ENCODE measurements at places on chromosomes 1 and 21. TPM values are rescaled to one million over a fixed set of nuclear protein-coding genes. Genes with fewer than 3 reads are reported as not detected.
A peak's percentile ranks its signal among the peaks of the same experiment; 100 is the strongest.

GALE gene
- 30.9 TPM for polyA plus RNA-seq

WDR26 gene
- 73.3 TPM for polyA plus RNA-seq

XKR8 gene
- 8.7 TPM for polyA plus RNA-seq

ZSCAN20 gene
- polyA plus RNA-seq: 3.1 TPM

HRNR gene
- polyA plus RNA-seq: 0.59 TPM

RGS1 gene
- polyA plus RNA-seq: 13.1 TPM

MCOLN2 gene
- 0.36 TPM for polyA plus RNA-seq

HMCN1 gene
- 10.6 TPM for polyA plus RNA-seq

- no peak for DNase-seq
Observed at GRCh38 chr1:20574686-20575540, 14.0 kb upstream of the CDA start.

GRCh38 chr1:1075148-1075935, 1.2 kb upstream of the RNF223 start:
- no peak for DNase-seq

DNA sequence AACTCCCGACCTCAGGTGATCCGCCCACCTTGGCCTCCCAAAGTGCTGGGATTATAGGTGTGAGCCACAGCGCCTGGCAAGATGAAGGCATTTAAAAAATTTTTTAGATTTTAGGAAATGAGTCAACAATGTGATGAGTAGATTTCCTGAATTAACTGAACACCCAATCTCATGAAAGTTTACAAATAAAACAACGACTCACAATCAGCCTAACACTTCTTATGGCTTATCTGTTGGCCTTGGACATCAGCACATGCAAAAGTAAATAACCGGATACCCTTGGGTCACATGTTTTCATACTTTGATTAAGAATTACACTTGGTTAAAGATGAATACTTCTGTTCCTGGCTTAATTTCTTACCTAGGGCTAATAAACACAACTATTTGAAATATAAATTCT, 3.0 kb downstream of the GNG12 start:
- DNase-seq: no peak

- DNase-seq: no peak
Observed at GRCh38 chr1:52769346-52770033, 43.2 kb downstream of the ZYG11B start.

DNA sequence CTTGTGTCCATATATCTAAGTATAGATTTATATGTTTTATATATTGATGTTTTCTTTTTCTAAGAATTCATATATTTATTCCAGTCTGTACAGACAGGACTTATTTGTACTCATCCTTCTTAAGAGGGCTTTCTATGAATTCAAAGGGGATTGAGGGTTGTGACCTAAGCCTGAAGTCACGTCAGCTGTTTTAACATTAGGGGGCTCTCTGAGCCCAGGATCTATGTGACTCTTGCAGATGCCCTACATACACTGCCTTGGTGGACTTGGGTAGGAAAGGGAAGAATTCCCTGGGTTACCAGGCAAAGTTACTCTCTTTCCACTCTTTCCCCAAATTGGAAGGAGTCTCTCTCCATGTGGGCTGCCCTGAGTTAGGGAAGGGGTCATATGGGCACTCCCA, 283.8 kb upstream of the DAB1 start:
- no peak for DNase-seq

DNA sequence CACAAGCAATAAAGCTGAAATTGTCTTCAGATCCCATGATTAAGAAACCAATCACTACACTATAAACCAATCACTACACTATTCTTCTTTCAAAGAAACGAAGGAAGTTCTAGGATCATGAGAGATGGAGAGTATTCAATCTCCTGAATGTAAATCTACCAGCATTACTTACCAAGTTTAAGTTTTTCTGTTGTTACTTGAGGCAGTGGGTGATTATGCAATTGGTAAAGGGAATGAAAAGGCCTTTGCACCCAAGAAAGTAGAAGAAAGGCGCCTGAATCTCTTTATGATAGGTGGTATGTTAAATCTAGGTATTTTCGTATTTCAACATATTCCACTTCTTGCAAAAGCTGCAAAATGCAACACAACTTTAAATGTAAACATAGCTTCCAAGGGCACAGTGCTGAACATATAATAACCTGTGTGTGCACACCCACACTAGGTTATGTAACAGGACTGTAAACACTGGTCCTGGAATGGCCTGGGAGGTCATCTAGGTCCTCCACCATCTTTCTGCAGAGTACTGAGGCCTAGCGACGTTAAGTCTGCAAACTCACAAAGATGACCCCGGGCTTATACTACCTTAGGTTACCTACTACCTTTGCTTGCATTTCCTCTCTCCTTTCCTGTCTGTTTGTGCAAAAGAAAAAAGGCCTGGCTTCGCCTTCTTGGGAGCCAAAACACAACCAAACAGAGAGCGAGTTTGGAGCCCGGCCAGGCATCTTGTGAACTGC, 1.1 kb upstream of the UAP1 start:
- peak; percentile 2 for DNase-seq

- no peak for DNase-seq
Observed at GRCh38 chr1:228341814-228342626, 64.6 kb downstream of the TRIM11 start.

DNA sequence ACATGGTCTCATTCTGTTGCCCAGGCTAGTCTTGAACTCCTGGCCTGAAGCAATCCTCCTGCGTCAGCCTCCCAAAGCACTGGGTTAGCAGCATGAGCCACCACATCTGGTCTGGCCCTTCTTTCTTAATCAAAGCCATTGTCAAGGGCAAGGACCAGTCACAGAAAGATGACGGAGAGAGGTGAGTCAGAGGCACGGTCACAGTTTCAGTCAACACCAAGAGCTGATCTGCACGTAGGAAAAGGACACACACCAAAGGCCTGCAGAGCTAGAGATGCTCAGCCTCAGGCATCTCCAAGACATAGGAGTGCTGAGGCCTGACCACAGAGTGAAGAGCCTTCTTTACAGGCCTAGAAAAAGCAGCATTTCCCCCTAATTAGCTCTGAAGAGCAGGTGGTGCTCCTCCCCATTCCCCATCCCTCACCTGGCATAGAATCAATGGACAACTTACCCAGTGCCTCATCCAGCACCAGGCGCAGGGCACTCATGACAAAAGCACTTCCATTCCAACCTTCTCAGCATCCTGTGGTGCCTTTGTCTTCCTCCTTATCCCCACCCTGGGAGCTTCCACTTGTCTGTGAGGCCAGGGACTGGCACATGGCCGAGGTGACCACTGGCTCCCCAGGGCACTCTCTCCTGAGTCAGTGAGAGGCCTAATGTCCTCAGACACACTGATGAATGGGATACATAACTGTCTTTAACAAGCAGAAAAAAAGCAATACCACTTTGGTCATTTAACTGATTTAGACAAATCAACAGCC, 139.8 kb downstream of the AJAP1 start:
- DNase-seq: peak; percentile 81

- no peak for DNase-seq
Observed at GRCh38 chr1:44273560-44274350, 60.5 kb downstream of the DMAP1 start.

DNA sequence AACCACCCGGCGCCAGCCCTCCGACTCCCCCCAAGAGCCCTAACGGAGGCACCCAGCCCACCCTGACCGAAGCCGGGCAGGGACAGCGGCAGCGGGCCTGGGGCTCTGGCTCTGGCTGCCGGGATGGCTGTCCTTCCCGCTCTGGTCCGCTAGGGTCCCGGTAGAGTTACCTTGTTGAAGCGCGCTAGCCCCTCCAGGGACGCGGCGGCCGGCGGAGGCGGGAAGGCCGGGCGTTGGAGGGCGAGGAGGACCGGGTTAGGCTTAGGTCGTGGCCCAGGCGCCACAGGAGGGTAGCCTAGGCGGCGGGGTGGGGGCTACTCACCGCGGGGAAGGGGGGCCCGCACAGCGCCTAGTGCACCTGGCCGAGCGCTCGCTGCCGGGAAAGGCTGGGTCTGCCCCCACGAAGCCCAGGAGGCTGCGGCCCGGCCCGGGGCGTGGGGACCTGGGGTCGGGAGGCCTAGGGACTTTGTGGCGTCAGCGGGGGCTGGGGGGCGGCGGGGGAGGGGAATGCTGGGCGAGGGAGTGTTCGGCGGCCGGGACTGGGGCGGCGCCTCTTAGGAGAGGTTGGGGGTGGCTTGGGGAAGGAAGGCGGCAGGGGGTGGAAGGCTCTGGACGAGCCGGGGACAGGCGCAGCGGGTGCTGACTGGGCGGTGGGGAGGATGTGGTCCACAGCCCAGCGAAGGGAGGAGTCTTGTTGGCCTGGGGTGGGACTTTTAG, at the start of gene TRIM17:
Gene TRIM17, minus strand, starts transcription at position 645 of the 717 bp plus-strand sequence. CDS start 1,789 bp downstream, outside the sequence.
- DNase-seq: no peak

DNA sequence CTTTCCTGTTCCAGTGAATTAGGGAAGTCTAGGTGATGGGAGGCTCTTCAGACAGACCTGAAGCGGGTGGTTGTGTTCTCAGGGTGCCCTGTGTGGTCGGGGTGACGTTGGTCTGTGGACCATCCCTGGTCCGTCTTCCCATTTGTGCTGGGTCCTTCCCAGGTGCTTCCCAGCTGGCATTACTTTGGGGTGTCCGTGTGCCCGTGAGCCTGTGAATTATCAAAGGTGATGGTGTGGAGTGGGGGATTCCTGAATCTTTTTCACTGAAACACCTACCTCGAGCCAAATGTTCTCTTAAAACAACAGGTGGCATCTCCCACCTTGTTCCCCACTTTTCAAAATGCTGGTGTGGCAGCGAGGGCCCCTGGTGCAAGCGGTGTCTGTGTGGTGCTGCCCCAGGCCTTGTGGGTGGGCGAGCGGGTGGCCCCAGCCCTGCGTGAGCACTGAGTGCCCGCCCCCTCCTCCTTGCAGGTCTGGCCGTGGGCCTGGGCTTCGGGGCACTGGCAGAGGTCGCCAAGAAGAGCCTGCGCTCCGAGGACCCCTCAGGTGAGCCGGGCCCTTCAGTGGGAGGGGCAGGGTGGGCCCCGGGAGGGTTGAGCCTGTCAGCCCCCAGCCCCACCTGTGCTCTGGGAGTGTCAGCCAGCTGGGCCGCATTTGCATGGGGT, 37.0 kb downstream of the COQ8A start:
- no peak for DNase-seq

GRCh38 chr1:109270623-109271317, 12.2 kb downstream of the PSRC1 start:
- no peak for DNase-seq

- DNase-seq: no peak
Observed at GRCh38 chr1:195462646-195463045, 1145.6 kb downstream of the KCNT2 start.

DNA sequence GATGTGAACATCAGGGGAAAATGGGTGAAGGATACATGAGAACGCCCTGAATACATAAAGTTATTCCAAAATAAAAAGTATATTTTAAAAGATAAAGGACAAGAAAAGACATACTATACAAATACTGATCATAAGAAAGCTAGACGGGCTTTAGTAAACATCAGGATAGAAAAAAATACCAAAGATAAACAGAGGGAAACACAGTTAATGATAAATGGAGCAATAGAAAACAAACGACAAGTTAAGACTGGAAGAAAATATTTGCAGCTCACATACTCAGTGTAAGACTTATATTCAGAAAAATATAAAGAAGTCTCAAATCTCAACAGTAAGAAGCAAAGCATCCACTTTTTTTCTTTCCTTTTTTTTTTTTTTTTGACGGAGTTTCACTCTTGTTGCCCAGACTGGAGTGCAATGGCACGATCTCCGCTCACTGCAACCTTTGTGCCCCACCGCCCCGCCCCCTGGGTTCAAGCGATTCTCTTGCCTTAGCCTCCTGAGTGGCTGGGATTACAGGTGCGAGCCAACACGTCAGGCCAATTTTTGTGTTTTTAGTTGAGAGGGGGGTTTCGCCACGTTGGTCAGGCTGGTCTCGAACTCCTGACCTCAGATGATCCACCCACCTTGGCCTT, 94.8 kb downstream of the OMA1 start:
- no peak for DNase-seq

DNA sequence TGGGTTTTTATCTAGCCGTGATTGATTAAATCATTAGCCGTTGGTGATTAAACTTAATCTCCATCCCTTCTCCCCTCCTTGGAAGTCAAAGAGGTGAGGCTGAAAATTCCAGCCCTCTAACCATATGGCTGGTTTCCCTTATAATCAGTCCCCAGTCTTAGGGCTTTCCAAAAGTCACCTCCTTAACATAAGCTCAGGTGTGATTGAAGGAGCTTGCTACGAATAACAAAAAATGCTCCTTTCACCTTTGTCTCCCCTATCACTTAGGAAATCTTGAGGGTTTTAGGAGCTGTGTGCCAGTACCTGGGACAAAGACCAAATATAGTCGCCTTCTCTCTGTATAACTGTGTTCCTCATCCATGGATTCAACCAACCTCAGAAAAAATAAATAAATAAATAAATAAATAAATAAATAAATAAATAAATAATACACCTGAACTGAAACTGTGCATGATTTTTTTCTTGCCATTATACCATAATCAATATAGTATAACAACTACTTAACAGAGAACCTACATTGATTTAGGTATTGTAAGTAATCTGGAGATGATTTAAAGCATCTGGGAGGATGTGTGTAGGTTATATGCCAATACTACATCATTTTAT, 82.2 kb downstream of the PAPPA2 start:
- no peak for DNase-seq

DNA sequence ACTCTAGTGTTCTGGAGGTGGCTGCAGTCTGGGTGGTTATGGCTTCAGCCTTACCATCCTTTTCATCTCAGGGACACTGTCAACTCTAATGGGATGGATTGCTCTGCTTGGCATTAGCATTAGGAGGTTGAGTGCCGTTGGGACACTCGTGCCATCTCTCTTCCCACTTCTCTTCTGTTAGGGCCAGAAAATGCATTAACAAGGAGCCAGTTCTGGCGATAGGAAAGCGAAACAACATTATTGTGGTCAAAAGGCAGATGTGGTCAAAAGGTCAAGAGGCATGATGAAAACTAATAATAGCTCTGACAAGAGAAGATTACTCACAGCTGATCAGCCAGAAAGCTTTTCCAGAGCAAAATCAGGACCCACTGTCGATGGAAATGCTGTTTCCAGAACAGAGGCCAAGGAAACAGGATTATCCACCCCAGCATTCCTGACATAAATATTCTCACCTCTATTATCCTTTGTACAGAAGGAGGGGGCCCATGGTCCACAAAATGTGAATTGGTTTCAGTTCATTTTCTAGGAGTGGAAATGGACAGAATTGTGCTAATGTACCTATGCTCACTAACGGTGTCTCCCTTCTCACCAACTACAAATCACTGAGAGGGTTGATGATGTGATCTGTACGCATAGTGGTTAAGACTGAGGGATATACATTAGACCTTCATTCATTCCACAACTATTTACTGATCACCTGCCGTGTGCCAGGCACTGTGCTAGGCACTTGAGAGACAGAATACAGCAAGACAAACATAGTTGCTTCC, 72.0 kb downstream of the ST6GALNAC5 start:
- peak; percentile 25 for DNase-seq
